Vagina (tissue), 2 donors: ENCODE measurements at places on chromosomes 1 and 21.

- DNase-seq = no peak
Observed at GRCh38 chr1:22025368-22026155, 24.1 kb downstream of the CELA3A start.

DNA sequence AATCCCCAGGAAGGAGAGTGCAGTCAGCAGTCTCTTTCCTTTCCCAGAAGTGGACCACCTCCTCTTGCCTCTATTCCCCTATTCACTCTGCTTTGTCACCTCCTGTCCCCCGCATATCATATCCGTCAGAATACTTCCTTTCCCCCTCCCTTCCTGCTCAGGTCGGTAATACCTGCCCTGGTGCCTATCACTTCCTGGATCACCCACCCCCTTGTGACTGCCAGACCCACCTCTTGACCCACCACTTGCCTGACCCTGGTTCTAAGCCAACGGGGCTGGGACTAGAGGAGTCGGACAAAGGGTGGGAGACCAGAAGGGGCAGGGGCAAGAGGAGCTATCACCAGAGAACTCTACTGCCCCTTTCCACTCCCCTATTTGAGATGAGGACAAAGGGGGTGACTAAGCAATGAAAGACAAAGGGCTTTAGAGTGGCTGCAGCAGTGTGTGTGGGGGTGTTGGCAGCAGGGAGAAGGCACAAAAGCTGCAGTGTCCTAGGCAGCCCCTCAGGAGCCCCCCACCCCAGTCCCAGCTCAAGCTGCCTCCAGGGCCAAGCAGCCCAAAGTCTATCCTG is 1.7 kb upstream of the ADAMTS4 start:
- DNase-seq = no peak

- DNase-seq = no peak
Observed at GRCh38 chr1:153677718-153678518, 570 bp upstream of the NPR1 start.

DNA sequence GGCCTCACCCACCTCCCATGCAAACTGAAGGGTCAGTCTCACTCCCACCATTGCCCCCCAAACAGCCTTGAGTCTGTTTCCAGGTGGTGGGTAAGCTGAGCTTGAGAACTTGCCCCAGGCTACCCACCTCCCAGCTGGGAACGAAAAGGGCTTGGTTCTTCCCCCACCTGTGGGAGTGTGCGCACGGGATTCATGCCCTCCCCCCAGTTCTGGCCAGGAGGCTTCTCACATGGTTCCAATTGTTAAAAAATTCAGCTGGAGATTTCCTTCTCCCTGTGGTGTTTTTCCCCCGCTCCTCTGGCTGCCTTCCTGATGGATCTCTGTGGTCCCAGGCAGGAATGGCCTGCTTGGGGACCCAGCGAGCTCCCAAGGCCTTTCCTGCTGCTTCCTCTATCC is 81.8 kb upstream of the C21orf91 start:
- no peak for DNase-seq

GRCh38 chr1:212291505-212292134 is 6.4 kb downstream of the PPP2R5A start:
- no peak for DNase-seq

GRCh38 chr1:214581785-214582184 is 21.2 kb upstream of the CENPF start:
- DNase-seq = no peak
